HFF-Myc (cell line): ENCODE measurements at places on chromosomes 4 and X.

DNA sequence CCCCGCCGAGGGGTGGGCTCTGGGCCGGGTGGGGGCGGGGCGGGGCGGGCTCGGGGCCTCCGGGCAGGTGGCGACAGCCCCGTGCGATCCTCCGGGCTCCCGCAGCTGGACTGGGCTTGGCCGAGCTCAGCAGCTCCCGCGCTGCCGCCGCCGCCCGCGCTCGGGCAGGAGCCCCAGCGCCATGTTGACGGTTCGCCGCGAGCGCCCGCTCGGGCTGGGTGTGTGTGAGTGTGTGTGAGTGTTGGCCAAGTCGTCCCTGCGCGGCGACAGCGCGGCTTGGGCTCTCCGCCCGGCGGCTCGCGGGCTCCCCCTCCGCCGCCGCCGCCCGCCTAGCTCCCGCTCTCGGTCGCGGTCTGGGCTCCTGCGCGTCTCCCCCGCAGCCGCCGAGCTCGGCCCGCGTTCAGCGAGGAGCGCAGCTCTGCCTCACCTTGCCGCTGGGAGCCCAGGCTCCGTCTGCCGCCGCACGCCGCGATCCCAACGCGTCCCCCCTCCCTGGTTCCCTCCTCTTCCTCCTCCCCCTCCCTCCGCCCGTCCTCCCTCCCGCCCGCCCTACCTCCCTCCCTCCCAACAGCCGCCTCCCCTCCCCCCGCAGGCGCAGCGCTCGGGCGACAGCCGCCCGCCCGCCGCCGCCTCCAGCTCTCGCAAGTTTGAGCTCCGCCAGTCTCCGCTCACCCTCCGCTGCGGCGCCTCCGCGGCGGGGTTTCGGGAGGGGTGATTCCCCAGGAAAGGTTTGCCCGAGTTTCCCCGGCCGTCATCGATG, at the start of gene BCOR:
Gene BCOR (minus strand): TSS at position 455 of the 760 bp plus-strand sequence. CDS start 20,029 bp downstream, outside the sequence.
- no peak for DNase-seq

GRCh38 chr4:123621072-123621705, 224.6 kb downstream of the SPRY1 start:
- no peak for DNase-seq

GRCh38 chrX:71143508-71143907, 1.1 kb upstream of the NLGN3 start:
- DNase-seq: no peak

GRCh38 chrX:70455366-70456202, 10.9 kb downstream of the DLG3 start:
- no peak for DNase-seq

DNA sequence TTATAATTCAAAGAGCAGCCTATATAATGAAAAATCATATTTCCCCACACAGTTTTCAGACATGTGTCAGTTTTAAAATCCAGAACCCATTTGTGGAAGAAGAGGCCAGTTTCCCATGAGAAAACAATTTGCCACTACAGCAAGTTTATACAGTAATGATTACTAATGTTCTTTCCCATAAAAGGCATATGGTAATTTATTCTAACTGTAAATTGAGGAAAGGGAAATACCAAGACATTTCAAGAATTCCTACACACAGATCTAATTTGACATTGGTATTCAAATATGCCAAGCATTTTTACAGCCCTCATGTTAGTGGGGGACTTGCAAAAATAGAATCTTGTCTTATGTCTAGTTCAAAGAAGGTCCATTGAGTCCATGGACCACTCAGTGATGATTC, 1368.6 kb downstream of the FSTL5 start:
- DNase-seq: no peak

GRCh38 chrX:83588409-83588808, 80.3 kb downstream of the POU3F4 start:
- DNase-seq: no peak

DNA sequence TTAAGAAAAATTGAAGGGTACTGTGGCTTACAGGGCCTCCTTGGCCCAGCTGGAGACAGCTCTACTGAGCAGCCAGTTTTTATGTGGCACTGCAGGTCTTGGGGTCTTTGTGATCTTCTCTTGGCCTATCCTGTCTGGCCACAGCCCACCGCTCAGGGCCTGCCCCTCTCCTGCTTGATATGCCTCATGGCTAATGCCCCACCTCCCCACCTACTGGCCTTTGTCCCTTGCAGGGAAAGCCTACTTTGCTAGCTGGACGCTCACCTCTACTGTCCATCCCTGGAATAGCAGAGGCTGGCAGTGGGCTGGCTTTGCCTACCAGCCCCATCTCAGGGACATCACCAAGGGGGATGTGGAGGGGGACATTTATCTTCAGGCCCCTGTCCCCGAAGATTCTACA, 134.1 kb downstream of the PJA1 start:
- no peak for DNase-seq

- no peak for DNase-seq
Measured at GRCh38 chr4:76950956-76951671, 1.6 kb downstream of the SEPTIN11 start.

DNA sequence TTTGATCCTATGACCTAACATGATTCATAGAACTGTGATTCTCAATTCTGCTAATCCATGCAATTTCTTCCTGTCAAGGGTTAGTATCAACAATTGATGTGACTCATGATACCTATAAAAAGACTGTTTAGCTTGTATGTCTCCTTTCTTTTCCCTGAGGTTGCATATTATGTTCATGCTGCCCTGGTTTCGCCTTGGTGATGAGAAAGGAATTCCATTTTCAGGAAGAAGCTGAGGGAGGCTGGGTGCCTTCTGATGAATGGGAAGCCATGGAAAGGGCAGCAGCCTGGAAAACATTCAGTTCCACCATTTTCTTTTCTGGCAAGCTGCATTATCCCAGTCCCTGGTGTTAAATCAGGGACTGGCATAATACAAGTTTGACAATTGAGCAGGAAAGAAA, 976.5 kb downstream of the RPA4 start:
- no peak for DNase-seq

GRCh38 chr4:108454227-108454626, 166.1 kb upstream of the RPL34 start:
- DNase-seq: no peak

GRCh38 chrX:4588056-4588455, 874.6 kb upstream of the PRKX start:
- DNase-seq: no peak

- DNase-seq: no peak
Measured at GRCh38 chr4:151325949-151326246, 493 bp upstream of the SH3D19 start.

- DNase-seq: no peak
Measured at GRCh38 chrX:124805486-124805885, 459.1 kb downstream of the SH2D1A start.

DNA sequence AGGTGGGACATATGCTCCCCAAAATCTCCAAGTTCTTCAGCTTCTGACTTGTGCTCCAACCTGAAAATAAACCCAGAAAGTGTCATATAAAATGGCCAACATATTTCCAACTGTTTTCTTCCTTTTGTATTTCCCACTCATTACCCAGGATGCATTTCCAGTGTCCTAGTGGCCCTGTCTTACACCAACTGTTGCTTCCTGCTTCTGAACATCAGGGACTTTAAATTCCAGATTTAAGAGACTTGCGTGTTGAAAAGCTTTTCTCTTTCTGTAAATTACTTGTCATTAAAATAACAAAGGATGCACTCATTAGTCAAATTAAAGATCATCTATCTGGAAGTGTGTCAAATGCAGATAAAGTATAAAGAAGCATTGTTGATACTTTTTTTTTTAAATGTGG, 19.9 kb downstream of the MID1 start:
- DNase-seq: no peak

GRCh38 chr4:5971078-5971450, 47.2 kb downstream of the C4orf50 start:
- no peak for DNase-seq

- no peak for DNase-seq
Measured at GRCh38 chr4:11138964-11139363, 289.7 kb downstream of the HS3ST1 start.

DNA sequence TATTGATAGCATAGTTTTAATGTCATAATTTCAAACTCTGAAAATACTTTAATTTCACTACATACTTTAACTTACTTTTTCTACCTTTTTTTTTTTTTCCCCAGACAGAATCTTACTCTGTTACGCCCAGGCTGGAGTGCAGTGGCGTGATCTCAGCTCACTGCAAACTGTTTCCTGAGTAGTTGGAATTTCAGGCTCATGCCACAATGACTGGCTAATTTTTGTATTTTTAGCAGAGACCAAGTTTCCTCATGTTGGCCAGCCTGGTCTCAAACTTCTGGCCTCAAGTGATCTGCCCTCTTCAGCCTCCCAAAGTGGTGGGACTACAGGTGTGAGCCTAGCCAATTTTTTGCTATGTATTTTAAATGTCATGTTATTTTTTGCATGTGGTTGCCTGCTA, 741.6 kb downstream of the TRAM1L1 start:
- DNase-seq: no peak

- no peak for DNase-seq
Measured at GRCh38 chr4:153418121-153418520, 48.0 kb upstream of the TMEM131L start.

DNA sequence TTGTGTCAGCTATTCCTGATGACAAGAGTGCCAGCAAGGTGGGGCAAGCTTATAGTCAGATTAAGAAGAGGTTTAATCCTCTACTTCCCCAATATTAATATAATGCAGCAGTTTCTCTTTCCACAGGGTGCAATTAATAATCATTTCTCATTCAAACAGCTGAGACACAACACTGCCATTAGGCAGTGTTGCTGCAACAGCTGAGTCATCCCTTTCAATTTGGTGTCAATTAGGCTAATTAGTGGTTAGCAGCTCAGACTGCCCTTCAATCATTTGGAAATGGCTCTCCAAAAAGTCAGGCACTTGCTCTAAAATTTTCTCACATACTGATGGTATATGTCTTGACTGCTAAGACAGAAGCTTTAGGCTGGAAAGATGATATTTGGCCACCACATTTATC, 265.7 kb upstream of the FAM241A start:
- DNase-seq: no peak

DNA sequence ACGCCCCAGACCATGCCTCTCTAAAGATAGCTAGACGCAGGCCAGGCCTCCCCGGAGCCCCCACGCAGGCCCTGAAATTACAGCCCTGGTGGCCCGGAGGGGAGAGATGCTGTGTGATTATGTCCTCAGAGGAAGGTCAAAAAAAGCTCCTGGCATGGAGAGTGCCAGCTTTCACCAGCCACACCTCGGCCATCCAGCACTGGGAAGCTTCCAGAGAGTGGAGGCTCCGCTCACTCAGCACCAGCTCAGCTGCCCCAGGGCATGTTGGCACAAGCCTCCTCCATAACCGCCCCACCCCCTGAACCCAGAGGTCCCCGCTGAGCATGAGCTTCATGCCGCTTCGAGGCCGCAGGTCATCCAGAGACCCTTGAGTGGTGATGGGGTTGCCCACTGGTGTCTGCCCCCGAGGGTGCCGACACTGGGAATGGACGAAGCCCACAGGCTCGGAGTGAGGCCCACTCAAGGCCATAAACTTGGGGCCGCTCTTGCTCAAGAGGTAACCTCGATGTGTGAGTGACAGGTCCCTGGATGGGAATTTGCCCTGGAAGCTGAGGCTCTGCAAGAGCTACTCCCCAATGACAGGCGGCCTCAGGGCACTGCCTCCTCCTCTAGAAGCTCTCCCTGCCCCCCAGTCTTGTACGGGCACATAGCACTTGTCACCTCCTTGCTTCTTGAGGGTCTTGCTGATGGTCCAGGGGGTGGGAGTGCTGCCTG, 4.4 kb upstream of the BGN start:
- DNase-seq: no peak

DNA sequence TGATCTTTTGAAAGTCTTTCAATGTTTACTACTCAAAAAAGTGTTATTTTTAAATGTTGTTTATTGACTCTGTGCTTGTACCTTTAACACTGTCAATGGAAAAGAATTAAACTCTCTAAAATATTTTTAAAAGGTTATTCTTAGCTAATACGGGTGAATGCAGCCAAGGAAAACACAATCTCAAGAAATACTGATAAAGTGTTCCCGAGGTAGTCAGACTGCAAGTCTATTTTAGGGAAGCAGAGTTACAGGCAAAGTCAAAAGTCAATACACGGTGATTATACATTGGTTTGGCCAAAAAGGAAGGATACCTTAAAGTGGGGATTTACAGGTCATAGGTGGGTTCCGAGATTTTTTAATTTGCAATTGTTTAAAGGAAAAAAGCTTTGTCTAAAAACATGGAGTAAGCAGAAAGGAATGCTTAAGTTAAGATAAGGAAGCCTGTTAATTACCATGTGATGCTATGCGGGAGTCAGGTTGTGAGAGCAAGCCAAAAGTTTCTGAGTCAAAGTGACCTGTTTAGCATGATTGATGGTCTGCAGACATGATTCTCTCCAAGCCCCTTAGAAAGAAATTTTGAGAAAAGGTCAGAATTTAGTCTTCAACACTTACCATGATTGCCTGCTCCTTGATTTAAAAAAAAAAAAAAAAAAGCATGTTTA, 288.4 kb downstream of the KLHL4 start:
- no peak for DNase-seq

GRCh38 chr4:37542706-37543105, 143.5 kb downstream of the RELL1 start:
- DNase-seq: no peak

- DNase-seq: peak; percentile 37
Measured at GRCh38 chr4:52234561-52235440, 183.7 kb downstream of the SPATA18 start.

DNA sequence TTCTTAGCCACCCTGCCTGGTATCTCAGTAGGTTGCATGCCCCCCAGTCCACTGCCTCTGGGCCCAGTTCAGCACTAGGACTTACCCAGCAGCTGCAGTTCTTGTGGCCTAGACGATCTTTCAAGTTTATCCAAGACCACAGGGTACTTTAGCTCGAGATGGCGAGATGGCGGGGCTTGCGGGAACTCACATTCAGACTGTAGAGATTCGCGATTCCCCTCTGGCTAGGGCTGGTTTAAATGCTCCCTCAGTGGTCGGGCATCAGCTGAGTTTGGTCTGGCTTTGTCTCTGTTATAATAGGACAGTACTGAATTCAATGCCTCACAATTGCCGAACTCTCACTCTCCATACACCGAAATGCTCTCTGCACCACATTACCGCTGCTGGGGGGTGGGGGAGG, 18.4 kb upstream of the RFC1 start:
- no peak for DNase-seq

- no peak for DNase-seq
Measured at GRCh38 chr4:151167561-151167960, 68.1 kb downstream of the RPS3A start.

DNA sequence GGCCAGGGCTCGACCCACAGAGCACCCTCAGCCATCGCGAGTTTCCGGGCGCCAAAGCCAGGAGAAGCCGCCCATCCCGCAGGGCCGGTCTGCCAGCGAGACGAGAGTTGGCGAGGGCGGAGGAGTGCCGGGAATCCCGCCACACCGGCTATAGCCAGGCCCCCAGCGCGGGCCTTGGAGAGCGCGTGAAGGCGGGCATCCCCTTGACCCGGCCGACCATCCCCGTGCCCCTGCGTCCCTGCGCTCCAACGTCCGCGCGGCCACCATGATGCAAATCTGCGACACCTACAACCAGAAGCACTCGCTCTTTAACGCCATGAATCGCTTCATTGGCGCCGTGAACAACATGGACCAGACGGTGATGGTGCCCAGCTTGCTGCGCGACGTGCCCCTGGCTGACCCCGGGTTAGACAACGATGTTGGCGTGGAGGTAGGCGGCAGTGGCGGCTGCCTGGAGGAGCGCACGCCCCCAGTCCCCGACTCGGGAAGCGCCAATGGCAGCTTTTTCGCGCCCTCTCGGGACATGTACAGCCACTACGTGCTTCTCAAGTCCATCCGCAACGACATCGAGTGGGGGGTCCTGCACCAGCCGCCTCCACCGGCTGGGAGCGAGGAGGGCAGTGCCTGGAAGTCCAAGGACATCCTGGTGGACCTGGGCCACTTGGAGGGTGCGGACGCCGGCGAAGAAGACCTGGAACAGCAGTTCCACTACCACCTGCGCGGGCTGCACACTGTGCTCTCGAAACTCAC, 3.6 kb downstream of the MID1IP1 start:
- DNase-seq: no peak

- DNase-seq: no peak
Measured at GRCh38 chr4:137226221-137226620, 306.1 kb downstream of the PCDH18 start.
